ENCODE measurements at places on chromosomes 6 and 20.

- no peak for DNase-seq
These were observed 385.7 kb downstream of the GRIK2 start for GRCh38 chr6:101779051-101779844.

- DNase-seq, result no peak
These were observed 124.4 kb downstream of the TCP11 start for GRCh38 chr6:35016502-35017321.

- DNase-seq, result peak; percentile 41
These were observed 149.1 kb downstream of the LMBRD1 start for GRCh38 chr6:69647726-69648125.

DNA sequence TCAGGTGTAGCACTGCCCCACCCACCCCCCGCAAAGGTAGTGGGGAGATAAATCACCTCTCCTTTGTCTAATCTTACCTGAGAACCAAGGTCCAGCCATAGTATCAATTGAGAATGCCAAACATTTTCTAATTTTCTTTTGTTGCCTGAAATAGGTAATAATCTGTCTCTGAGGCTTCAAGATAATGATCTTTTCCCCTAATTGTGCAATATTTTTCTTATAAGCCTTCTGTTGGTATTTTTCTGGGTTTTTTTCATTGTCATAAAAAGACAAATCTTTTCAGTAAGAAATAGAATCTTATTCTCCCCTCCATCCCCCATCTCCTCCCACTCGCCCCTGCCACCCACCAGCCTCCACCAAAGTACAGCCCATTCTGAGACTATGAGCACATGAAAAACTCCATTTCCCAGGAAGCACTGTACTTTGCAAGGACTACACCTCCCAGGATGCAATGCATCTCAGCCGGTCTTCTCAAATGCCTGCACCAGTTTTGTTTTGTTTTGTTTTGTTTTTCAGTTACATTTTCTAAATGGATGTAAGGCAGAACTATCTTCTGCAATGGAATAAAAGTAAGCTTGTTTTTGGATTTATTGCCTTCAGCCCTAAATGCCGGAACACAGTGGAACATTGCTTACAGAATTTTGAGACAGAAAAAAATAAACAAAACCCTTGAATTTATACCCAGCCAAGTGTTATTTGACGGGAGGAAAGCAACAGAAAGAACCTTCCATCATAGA lies 268.0 kb downstream of the TFAP2A start:
- peak; percentile 39 for DNase-seq

- DNase-seq, result no peak
These were observed 69.8 kb downstream of the CDC40 start for GRCh38 chr6:110250058-110250457.

DNA sequence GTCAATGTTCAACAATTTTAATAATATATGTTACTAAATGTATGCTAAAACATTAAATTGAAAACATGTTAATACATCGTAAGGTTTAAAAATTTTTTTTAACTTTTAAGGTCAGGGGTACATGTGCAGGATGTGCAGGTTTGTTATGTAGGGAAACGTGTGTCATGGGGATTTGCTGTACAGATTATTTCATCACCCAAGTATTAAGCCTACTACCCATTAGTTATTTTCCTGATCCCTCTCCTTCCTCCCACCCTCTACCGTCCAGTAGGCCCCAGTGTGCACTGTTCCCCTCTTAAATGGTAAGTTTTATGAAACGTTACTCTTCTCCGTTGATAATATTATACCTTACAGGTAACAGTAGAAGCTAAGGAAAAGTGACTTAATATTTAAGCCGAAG lies 15.8 kb downstream of the PDE7B start:
- DNase-seq, result no peak

DNA sequence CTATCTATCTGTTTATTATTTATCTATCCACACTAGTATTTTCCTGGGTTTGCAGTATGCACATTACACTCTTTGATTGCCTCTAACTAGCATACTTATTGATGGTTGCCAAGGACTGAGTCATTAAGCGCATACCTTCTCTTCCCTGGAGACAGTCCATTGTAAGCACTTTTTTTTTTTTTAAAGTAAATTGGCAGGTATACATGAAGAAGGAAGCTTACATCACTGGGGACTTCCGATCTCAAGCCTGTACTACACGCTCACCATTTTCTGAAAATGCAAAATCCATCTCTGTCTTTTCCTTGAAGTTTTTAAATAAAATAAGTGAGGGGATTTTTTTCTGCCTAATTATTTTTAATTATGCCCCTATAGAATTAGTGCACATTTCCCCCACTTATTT lies 63.5 kb downstream of the HMGN3 start:
- no peak for DNase-seq

GRCh38 chr6:27720607-27721580 lies 191.3 kb downstream of the OR2B2 start:
- DNase-seq, result peak; percentile 3

- no peak for DNase-seq
These were observed 13.0 kb downstream of the POU3F2 start for GRCh38 chr6:98847416-98847778.

- DNase-seq, result no peak
These were observed 46.4 kb upstream of the LAMP5 start for GRCh38 chr20:9467995-9468394.

GRCh38 chr6:119821380-119821779 lies 471.8 kb upstream of the MAN1A1 start:
- no peak for DNase-seq
